Glutamatergic neuron (in vitro differentiated cells): ENCODE measurements at places on chromosomes 7 and 10. TPM values are rescaled to one million over a fixed set of nuclear protein-coding genes. Genes with fewer than 3 reads are reported as not detected.
A peak's percentile ranks its signal among the peaks of the same experiment; 100 is the strongest.

Gene NEURL1
- total RNA-seq = 3.1 TPM

Gene TDRD1
- total RNA-seq = not detected

GRCh38 chr7:138032770-138033169, 30.9 kb upstream of the CREB3L2 start:
- no peak for DNase-seq

GRCh38 chr7:613442-614140, 93.9 kb upstream of the PDGFA start:
- peak; percentile 7 for DNase-seq

DNA sequence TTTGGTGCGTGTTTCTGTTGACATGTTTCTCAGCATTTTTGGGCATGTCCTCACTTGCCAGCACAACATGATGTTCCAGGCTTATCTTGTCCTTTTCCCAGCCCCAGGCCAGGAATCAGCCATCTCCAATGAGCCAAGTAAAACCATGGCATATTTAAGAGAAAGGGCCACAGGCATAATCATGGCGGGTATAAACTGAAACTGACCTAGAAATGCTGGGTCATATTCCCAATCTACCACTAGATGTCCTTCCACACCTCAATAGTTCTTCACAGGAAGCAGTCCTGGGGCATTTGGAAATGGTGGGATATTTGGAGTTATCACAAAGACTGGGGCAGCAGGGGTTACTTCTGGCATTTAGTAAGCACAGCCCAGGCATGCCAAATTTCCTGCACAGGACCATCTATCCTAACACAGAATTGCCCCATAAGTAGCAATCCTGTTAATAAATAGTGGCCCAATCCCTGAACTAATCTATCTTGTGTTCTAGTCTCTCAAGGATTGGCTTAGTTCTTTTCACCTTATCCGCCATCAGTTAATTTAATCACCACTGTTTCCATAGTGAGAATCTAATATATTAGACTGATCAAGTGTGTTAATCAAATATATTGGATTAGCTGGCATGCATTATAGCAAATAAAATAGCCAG, 101.6 kb downstream of the NPSR1 start:
- DNase-seq = no peak

DNA sequence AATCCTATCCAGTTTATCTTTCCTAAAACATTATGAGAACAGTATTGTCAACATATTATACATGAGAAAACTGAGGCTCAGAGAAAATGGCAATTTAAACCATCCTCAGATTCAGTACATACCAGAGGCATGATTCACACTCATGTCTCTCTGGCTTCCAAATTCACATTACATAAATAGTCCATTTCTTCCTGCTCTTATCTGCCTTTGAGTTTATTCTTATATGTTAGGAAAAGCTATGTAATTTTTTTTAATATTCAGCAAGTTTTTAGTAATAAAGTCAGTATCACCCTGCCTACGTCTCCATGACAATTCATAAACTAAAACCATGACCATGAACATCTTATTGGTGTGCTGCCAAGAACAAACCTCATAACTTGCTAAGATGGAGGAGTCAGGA, 1260.2 kb upstream of the SORCS1 start:
- no peak for DNase-seq

DNA sequence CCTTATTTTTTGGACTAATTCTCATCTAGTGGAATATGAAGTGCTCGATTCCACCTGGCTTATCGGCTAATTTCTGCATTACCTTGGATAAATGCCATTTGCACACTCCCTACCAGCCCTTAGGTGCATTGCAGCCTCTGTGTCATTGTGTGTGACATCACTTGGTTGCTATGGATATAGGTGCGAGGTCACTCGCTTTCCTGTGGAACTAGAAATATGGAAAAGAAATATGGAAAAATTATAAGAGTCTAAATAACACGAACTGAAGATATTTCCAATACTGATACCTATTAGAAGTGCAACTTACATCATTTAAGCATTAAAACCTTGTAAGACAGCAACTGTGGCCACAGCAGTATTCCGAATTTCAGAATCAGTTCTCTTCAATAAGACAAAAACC, 2.0 kb downstream of the YWHAG start:
- no peak for DNase-seq

- DNase-seq = no peak
Observed at GRCh38 chr7:4794591-4795350, 19.3 kb downstream of the AP5Z1 start.
